ENCODE measurements at places on chromosomes 7 and 10.

GRCh38 chr7:2571409-2571808 is 12.6 kb downstream of the IQCE start:
- peak; percentile 67 for DNase-seq

DNA sequence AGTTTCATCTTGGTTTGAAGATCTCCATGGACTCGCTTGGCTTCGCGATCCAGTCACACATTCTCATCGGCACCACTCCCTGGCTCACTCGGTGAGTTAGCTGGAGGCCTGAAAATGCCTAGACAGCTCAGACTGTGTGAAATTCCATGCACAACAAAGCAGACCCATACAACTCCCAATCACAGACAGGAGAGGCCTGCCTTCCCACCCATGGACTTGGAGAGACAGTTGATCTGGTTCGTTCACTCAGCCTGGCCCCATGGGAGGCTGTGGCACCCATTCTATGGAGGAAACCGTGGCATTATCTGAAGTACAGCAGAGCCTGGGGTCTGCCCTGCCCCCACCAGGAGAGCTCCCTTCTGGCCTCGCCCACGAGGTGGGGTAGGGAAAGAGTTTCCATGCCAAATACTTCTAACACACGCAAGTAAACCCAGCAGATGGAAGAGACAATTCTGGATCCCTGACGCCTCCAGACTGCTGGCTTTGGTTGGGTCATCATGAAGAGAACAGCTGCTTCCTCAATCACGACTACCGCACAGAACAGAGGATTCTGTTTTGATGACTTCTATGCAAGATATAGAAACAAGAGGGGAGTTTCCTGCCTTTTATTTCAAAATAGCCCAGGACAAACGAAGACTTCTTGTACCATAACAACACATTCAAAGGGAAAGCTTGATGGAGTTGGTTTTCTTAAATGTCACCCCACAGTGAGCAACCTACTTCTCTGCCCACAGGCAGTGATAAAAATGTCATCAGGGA is 15.9 kb downstream of the FAM53B start:
- no peak for DNase-seq

- no peak for DNase-seq
These were observed 27.3 kb downstream of the MDFIC start for GRCh38 chr7:114949231-114949630.

- no peak for DNase-seq
These were observed 3.8 kb upstream of the ADAMTS14 start for GRCh38 chr10:70668454-70668970.

DNA sequence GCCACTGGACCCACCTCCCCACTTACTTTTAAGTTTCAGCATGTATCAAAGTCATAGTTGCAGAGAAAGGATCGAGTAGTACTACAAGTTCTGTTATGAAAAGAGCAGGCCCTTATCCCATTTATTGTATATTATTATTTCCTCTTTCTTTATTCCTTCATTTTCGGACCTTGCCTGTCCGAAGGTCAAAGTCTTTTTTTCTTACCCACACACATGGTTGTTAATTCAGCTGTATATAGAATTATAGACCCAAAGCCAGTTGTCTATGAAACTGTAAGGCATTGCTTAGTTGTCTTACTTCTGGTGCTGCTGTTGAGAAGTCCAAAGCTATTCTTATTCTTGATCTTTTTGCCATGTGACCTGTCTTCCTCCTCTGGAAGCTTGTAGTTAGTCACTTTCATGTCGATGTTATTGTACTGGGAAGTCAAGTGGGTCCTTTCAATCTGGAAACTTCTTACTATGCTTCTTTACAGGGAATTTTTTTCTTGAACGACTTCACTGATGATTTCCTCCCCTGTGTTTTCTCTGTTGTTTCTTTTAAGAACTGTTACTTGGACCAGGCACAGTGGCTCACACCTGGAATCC is 8.3 kb downstream of the NUDT5 start:
- no peak for DNase-seq

DNA sequence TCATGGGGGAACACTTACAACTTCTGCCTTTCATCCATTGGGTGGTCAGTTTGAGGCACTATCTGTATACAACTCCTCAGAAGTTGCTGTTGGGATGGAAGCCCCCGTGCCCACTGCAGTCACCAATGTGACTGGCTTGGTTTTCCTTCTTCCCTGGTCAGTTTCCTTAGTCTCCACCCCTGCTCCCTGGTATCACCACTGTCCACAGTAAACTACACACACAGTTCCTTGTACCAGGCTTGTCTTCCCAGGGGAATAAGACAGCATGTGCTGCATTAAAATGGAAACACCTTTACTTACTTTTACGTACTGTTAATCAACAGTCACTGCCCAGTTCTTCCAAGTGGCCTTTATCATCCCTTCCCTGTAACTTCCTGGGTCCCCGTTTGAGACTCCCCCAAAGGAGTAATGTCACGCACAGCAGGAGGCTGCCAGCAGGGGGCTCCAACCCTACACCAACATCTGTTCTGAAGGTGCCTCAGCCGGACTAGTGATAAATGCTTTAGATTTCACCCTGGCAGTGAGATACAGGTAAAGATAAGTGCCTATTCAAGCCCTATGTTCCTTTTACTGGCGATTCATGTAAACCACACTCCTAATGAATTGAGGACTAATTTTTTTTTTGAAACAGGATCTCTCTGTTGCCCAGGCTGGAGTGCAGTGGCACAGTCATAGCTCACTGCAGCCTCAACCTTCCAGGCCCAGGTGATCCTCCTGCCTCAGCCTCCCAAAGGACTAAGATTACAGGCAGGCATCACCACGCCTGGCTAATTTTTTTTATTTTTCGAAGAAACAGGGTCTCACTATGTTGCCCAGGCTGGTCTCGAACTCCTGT is 45.3 kb upstream of the PIK3AP1 start:
- DNase-seq = peak; percentile 84

- no peak for DNase-seq
These were observed 201.9 kb upstream of the FRMD4A start for GRCh38 chr10:14532473-14533251.

GRCh38 chr7:93430917-93431588 is 143.5 kb downstream of the CALCR start:
- DNase-seq = no peak

GRCh38 chr7:7771452-7771851 is 53.0 kb upstream of the RPA3 start:
- no peak for DNase-seq

GRCh38 chr7:91169830-91170191 is 94.4 kb upstream of the FZD1 start:
- no peak for DNase-seq

GRCh38 chr7:30445770-30446169 is 32.8 kb downstream of the NOD1 start:
- peak; percentile 90 for DNase-seq

GRCh38 chr7:94472608-94473007 is 37.0 kb upstream of the CASD1 start:
- no peak for DNase-seq

DNA sequence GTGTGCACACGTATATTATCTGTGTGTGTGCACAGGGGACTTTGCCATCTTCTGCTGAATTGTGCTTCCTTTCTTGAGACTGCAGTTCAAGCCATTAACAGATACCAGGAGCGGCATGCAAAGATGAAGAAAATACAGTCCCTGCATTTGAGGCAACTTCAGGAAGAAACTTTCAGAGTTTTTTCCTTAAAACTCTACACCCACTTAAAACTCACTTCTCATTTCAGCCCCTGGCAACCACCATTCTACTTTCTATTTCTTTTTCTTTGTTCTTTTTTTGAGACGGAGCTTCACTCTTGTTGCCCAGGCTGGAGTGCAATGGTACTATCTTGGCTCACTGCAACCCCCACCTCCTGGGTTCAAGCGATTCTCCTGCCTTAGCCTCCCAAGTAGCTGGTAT is 448.9 kb upstream of the ZMIZ1 start:
- no peak for DNase-seq

DNA sequence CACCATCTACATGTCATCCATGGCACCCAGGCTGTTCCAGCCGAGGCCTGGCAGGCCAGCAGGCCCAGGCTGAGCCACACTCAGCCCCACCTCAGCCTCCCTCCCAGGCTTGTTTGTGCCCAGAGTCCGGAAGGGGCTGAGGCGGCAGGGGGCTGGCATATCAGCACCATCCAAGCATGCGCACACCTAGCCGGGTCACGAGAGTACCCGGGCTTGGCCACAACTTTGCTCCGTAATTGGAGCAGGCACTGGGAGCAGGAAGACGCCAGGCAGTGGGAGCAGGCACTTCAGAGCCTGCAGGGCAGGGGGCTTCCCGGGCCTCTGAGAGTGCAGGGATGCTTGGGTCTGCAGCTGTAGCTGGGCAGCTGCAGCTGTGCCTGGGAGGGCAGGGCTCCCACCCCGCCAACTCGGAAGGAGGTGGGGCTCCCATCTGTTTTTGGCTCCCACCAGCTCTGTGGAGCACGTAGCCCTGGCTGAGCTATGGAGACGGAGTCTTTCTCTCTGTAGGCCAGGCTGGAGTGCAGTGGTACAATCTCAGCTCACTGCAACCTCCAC is 15.2 kb upstream of the TSPAN15 start:
- DNase-seq = no peak

GRCh38 chr10:78285226-78285625 is 251.6 kb downstream of the RPS24 start:
- no peak for DNase-seq

- DNase-seq = no peak
These were observed 244.6 kb downstream of the AGMO start for GRCh38 chr7:15317215-15317614.

GRCh38 chr7:38950309-38950708 is 27.4 kb upstream of the POU6F2 start:
- DNase-seq = no peak

DNA sequence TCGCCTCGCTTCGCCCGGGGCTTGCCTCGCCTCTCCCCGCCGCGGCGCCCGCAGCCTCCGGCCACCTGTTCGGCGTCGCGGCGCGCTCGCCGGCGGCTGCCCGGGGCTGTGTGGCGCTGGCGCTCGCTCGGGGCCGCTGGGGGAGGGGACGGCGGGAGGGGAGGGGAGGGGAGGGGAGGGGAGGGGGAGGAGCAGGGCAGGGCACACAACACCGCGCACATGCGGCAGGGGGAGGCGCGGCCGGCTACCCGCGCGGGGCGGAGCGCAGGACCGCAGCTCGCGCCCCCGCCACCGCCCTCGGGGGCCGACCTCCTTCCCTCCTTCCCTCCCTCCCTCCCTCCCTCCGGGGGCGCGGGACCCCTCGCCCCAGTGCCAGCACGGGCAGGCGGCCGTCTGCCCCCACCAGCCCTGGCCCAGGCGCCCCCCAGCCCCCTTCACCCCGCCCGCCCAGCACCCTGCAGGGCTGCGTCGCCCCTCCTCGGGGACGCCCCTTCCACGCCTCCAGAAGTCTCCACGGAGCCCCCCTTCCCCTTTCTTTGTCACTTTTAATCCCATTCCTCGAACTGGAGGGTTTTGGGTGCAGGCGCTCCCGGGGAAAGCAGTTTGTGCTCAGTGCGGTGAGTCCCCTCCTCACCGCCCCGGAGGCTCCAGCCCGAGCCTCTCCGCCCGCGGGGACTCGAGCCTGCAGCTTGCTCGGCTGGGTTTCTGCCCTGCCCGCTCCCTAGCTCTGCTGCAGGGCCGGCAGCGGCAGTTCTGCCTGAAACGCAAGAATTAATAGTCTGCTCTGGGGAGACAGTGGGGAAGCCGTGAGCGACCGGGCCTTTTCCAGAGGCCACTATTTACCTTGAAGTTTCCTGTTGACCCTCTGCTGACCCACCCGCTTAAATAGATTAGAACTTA is at the start of gene PARD3:
PARD3 (minus strand) TSS at position 112 of the 900 bp plus-strand sequence. CDS start 301 bp downstream, outside the sequence.
- peak; percentile 81 for DNase-seq

DNA sequence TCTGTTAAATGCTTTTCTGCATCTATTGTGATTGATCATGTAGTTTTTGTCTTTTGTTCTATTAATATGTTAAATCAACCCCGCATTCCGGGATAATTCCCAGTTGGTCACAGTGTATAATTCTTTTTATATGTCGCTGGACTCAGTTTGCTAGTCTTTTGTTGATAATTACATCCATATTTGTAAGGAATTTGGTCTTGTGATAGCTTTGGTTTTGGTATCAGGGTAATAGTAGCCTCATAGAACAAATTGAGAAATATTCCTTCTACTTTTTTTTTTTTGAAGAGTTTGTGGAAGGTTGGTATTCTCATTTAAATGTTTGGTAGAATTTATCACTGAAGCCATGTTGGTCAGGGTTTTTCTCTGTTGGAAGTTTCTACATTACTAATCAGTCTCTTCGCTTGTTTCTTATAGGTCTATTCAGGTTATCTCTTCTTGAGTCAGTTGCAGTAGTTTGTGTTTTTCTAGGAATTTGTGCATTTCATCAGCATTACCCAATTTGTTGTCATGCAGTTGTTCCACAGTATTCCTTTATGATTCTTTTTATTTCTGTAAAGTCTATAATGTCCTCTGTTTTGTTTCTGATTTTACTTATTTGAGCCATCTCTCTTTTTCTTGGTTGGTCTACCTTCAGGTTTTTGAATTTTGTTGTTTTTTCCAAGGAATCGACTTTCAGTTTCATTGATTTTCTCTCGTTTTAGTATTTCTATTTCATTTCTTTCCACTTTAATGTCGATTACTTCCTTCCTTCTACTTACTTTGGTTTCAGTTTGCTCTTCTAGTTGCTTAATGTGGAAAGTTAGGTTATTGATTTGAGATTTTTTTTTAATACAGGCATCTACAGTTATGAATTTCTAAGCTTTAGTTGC is 64.6 kb upstream of the GJD4 start:
- no peak for DNase-seq

DNA sequence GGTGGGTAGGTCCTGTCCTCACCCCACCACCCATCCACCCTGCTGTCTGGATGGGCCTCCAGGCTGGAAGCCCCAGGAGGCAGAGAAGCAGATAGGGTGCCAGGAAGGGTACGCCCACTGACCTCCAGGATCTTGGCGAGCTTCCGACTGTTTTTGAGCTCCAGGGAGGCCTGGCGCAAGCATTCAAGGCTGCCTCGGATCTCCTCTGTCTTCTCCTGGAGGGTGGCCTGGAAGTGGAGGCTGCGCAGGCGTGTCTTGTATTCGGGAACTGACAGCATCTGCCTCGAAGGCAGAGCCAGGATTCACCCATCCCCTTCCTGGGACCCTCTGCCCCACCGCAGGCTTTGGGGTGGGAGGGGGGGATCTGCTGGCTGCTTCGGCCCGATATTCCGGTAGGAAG is 48.4 kb downstream of the GRID2IP start:
- DNase-seq = no peak

GRCh38 chr7:27184337-27185012 is 557 bp downstream of the HOXA11 start:
- DNase-seq = peak; percentile 73

DNA sequence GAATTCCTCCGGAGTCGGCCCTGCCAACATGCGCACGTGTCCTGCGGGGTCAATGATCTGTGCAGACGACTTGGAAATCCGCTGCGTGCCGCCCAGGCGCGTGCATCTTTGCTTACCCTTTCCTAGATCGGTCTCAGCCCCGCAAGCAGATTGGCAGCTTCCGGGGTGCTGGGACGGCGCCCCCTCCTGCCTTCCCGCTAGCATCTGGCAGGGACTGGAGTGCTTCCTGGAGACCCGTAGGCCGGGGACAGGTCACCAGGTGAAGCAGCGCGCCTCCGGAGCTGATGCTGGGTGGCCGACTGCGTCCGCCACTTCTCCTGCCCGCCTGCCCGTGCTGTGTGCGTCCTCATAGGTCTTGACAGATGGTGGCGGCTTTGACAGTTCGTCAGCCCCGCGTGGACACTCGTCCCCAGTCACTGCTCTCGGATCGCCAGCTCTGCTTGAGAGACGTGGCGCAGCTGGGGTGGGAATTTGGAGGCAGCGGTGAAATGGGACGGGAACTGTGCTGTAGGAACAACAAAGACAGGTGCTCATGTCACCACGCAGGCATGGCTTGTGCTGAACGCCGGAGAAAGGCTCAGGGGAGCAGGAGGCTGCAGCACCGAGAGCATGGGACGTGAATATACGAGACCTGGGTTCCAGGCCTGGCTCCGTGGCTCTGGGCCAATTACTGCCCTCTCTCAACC is 21.9 kb upstream of the KCNK18 start:
- DNase-seq = no peak
